Fibroblast of lung (primary cell): ENCODE measurements at places on chromosomes 11 and 22. TPM values are rescaled to one million over a fixed set of nuclear protein-coding genes. Genes with fewer than 3 reads are reported as not detected.

GRCh38 chr22:37284805-37285355 is 2.6 kb downstream of the CYTH4 start:
- no peaks in the 10 kb centered on the region for H3K36me3 ChIP-seq
- H3K4me3 ChIP-seq: no peak overlapping the region
- peaks cover 4% of the 10 kb centered on the region for H3K27me3 ChIP-seq
- DNase-seq: no peak

- H3K36me3 ChIP-seq: no peaks in the 10 kb centered on the region
- H3K4me3 ChIP-seq: no peak overlapping the region
- peaks cover 30% of the 10 kb centered on the region for H3K27me3 ChIP-seq
- no peak overlapping the region for H3K27ac ChIP-seq
Observed at GRCh38 chr11:120258661-120259060, 18.7 kb downstream of the POU2F3 start.

DNA sequence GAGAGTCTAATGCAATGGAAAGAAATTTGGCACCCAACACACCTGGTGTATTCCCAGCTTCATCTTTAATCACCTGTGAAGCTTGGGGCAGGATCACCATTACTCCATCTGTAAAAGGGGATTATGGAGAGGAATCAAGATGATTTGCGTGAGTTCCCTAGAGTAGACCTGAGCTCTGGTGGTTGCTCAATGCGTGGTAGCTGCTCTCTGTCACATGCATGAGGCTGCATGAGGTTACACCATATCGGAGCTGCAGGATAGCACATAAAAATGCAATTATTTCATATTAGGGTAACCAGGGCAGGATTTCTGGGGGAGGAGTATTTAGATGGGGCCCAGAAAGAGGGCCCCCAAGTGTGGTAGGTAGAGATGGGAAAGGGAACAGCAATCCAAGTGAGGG is 35.3 kb upstream of the CLMP start:
- H3K27me3 ChIP-seq: no peaks in the 10 kb centered on the region
- H3K27ac ChIP-seq: no peak overlapping the region
- no peaks in the 10 kb centered on the region for H3K36me3 ChIP-seq
- no peak overlapping the region for H3K4me3 ChIP-seq

GRCh38 chr22:23796461-23796860 is 9.7 kb downstream of the SMARCB1 start:
- peaks cover 22% of the 10 kb centered on the region for H3K36me3 ChIP-seq
- no peak overlapping the region for H3K4me3 ChIP-seq

- H3K36me3 ChIP-seq: no peaks in the 10 kb centered on the region
- no peak for DNase-seq
- H3K27me3 ChIP-seq: peaks cover 2% of the 10 kb centered on the region
- no peak overlapping the region for H3K27ac ChIP-seq
Observed at GRCh38 chr11:428295-428694, 13.5 kb upstream of the SIGIRR start.

The MMP13 gene
- total RNA-seq: not detected in 2 replicates

The GGT1 gene
- total RNA-seq: 1.3 and 2.0 TPM in 2 replicates

The BCO2 gene
- total RNA-seq: 1.0 and 2.1 TPM in 2 replicates

The TRIM49 gene
- total RNA-seq: not detected in 2 replicates

The MFNG gene
- total RNA-seq: under 0.01 TPM in 1 of 2 replicates, not detected in the other
